Kidney capillary endothelial cell (primary cell): ENCODE measurements at places on chromosomes 6 and 20.

DNA sequence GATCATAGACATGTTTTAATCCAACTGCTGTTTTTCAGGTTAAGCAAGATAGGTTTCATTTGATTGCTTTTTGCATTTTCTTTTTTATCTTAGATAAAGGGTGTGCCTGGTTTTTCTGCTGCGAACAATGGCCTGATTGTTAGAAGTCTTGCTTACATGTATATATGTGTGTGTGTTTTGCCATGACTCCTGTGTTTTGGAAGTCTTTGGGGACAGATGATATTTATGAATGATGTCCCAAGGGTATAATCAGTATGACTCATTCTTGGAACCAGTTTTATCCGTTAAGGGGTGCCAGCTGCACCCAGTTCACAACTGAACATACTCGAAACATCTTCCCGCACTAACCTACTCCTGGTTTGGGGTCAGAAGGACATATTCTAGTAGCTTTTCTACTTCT is 230.1 kb upstream of the SUPT3H start:
- no peak for DNase-seq

DNA sequence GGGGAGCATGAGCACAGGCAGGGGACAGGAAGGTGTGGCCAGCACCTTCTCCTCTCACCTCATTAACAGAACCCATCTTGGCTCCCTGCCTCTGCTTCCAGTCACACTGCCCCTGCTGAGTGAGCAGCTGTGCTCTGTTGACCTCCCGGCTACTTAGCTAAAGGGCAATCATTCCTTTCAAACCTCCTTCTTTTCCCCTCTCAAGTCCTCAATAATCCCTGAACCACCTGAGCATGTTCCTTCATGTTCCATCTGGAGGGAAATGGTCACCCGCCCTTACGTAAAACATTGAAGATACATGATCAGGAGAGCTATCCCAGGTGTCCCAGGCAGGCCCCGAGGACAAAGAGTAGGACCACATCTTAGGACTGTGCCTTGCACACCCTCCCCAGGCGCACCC is 21.7 kb upstream of the MRPS10 start:
- DNase-seq = no peak

GRCh38 chr20:34904202-34904621 is 27.8 kb downstream of the ACSS2 start:
- no peak for DNase-seq

DNA sequence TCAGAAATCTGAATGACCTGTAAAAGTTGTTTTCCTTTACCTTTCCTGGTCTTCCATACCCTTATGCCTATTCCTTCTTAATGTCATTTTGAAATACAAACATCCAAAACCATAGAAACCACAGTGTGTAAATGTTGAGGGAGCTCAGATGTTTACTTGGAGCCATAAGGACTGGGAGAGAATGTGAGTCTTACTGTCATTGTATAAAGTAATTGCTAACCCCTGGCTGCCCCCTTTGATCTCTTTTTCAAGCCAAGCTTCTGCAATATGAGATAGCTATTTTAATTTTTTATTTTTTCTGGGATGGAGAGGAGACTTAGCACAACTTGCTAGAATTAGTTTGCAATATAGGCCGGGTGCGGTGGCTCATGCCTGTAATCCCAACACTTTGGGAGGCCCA is 124.4 kb upstream of the AKIRIN2 start:
- no peak for DNase-seq

GRCh38 chr6:44650495-44650894 is 263.0 kb downstream of the CDC5L start:
- no peak for DNase-seq

- peak; percentile 50 for DNase-seq
Measured at GRCh38 chr6:37690964-37691735, 6.5 kb downstream of the MDGA1 start.

- DNase-seq = no peak
Measured at GRCh38 chr20:48384147-48384818, 443.5 kb downstream of the PREX1 start.

- DNase-seq = no peak
Measured at GRCh38 chr6:43223175-43223574, 6.1 kb downstream of the DNPH1 start.

DNA sequence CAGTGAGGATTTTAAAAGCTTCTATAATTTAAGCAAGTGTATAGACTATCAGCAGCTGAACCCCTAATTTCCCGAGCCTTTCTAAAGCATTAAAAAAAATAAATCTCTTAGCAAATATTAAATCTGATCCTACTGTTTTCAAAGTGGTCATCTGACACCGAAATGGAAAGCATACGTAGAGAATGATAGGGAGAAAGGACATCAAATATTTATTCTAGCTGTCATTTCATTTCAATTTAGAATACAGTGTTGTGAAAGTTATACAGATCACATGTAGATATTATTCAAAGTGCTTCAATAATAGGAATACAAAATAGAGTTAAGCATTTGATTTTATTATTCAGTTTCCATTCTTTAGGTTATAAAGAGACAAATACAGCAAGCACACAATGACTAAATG is 61.9 kb upstream of the PKIB start:
- DNase-seq = no peak

DNA sequence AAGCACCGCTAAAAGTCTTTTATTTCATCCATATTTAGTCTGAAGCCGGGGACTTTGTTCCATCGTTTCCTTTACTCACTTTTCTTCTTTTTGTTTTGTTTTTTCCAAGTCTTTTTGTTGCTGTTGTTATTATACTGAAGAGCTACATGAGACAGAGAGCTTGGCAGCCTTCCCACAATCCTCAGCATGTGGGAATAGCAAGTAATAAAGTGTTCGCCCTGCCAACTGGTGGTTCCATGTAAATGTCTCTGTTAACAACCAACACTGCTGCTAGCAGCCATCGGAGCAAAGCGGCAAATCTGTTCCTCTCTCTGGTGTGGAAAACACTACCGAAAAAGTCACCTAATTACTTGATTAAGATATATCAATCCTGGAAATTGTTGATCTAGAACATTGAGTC is 437.8 kb upstream of the ID4 start:
- no peak for DNase-seq

DNA sequence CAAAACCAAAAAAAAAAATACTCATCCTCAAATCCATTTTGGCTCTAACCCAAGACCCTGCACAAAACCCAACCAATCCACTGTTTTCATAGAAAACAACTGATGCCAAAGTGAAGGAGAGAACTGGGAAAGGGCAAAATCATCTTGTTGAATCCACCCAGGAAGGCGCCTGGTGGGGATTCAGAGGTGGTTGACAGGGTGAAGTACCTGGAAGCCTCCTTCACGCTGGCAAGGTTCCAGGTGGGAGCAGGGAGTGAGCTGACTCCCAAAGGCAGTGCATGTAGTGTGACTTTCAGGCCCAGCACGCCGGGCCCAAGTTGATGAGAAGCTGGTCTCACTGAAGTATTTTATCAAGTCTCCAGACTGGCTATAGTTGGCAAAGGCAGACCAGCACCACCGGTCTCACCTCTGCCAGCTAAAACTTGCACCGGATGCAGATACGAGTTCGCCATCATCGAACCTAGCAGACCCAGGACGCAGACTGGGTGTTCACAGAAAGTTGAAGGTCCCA is 16.5 kb downstream of the PPP1R10 start:
- no peak for DNase-seq

- no peak for DNase-seq
Measured at GRCh38 chr20:53672484-53673129, 79.0 kb upstream of the ZNF217 start.

- no peak for DNase-seq
Measured at GRCh38 chr20:23024701-23025100, 10.4 kb upstream of the SSTR4 start.

DNA sequence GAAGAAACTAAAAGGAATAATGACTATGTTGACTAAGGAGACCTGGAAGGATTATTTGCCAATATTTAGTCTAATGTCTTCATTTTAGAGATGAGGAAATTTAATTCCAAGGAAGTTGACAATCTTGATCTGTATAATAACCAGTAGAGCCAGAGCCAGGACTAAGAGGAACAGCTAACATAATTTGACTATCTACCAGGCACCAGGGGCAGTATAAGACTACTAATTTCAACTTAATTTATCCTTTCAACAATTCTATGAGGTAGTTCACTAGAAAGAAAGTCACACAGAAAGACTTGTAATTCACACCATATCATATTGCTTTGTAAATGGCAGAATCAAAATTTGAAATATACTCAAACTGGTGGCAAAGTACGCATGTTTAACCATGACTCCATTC is 273.0 kb upstream of the STXBP5 start:
- DNase-seq = no peak

DNA sequence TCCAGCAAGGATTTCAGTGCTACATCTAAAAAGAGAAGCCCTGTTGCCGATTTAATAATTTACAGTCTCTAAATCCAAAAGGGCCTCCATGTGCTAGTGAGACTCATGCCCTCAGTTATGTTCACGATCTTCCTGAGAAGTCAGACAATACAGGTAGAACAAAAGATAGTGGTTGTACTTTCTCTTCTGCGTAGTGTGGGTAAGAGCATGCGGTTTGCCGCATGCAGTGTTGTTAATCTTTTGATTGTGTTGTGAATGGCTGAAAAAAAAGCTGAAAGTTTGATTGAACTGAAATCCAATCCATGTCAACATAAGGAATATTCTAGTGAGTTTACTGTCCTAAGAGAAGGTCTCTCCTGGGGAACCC is 74.8 kb upstream of the AGPAT4 start:
- no peak for DNase-seq

DNA sequence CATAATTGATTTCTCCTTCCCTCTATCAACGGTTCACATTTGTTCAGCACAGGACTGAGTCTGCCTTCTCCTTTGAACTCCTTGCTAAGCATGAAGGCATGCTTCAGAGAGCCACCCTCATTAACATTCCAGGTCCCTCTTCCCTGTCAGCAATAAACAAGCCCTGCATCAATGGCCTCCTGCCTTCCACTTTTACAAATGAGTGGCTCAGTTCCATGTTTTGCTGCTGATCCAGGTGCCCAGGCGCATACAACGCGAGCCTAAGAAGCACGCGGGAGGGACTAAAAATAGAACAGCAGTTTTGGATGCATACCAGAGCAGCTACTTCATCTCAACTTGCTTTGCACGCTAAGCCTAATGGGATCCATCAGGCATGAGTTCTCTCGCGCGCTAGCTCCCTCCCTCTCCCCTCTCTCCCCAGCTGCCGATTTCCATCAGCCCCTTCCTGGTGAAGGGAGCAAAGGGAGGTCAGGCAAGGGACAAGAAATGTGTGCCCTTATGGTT is 53.4 kb downstream of the TRAF3IP2 start:
- DNase-seq = peak; percentile 62

DNA sequence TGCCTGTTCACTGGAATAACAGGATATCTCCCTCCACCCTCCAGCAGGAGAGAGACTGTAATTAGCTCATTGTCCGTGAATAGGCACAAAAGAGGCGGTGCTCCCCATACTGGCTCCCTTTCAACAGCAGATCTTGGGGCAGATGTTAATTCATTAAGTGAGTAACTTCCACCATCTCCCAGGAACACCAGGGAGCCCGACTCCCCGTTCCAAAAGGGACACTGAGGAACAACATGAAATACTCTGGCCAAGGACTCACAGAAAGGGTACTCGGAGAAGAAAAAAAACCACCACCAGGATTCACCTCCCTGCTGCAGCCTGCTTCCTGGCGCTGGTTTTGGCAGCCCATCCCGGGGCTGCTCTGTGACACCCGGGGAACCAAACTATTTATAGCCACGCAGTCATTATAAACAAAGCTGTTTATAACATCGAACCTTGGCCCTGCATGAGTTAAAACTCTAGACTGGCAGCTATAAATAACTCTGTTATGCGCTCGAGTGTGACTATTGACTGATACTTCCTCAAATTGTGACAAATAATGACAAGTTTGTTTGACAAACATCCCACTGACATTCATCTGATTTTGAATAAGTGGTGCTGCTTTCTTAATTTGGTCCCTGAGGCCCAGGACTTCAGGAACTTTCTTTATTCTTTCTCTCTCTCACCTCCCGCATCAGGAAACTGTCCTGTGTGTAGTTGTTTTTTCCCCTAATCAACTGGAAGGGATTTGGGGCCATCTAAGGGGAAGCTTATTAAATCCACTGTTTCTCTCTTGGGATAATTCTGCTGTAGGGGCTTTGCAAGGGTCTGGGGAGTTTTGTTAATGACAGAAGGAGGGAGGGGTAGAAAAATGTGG is 521.6 kb downstream of the CD83 start:
- peak; percentile 80 for DNase-seq

- DNase-seq = no peak
Measured at GRCh38 chr6:112881027-112881426, 533.9 kb downstream of the RFPL4B start.
